ENCODE measurements at places on chromosomes 16 and 17.

DNA sequence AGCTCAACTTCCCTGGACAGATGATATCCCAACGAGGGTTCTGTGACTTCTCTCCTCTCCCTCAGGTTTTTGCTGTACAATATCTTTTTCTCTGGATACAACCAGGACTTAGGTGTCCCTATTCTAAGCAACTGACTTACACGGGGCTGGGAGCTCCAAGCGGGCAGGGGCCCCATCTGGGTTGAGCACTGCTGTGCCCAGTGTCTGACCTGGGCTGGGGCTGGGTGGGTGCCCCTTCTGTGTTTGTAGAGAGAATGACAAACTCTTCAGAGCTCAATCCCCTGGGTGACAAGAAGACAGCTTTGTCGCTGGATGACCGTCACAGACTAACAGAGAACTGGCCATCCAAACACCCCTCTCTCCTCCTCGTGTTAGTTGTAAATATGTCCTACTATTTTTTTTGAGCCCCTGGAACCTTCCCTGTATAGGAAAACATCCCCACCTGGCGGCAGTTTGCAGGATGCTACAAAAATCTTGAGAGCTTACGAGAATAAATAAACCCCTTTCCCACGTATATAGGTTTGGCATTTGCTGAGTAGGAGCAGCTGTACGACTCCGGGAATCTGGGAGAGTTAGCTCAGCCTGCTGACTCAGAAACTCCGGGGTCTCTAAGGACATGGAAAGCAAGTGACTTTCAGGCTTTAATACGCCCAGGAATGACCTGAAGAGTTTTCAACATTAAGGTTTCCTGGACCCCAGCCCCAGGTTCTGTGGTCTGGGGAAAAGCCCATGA lies 23.7 kb upstream of the RCVRN start:
- no peak for DNase-seq

DNA sequence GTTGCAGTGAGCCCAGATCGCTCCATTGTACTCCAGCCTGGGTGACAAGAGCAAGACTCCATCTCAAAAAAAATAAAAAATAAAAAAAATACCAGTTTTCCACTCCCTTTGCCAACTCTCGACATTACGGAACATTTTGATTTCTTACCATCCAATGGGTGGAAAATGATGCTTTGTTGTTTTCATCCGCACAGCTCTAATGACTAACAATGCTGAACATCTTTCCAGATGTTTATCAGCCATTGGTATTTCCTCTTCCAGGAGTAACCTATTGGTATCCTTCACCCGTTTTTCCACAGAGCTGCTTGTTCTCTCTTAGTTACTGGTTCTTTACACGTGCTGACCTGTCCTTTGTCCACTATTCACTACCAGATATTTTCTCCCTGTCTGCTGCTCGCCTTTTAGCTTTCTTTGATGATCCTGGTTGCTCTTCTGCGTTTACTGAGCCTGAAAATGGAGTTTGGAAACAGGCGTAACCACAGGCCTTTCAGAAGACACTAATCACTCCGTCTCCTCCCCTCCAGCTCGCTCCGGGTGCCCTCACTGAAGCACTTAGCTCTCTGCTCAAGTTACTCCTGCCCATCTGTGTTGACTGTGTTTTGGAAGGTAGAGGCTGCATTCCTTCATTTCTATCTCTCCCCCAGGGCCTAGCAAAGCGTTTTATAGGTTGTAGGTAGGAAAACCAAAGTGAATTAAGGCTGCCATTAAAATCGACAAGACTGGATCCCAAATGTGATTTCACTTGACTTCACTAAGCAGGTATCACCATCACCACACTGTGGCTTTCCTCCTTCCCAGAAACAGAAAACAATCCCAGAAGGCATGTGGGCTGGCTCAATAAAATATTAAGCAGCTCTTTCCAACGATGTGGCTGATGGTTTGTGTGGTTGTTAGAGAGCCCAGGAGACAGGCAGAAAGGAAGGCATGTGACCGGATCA lies 8.9 kb downstream of the SHPK start:
- no peak for DNase-seq

DNA sequence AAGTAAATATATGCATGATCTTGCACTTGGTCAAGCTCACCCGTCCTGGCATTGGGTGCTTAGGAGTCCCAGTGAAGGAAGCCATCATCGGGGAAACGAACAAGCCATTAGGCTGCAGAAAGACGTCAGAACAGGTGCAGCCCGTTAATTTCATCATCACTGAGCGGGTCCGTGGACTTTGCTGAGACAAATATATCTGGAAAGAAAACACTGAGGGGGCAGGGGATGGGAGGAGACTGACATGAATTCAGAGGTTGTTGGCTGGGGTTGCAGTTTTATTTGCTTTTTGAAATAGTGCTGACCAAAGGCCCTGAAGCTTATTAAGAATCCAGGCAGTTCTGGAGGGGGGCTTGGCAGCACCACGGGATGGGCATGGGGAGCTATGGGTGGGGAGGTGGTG lies 207.2 kb downstream of the ENGASE start:
- DNase-seq = no peak

GRCh38 chr17:7932483-7932891 lies 481 bp downstream of the CNTROB start:
- DNase-seq = peak; percentile 12

GRCh38 chr17:54948380-54948779 lies 20.1 kb downstream of the COX11 start:
- DNase-seq = no peak

- no peak for DNase-seq
Observed at GRCh38 chr17:80212109-80212508, 8.0 kb downstream of the SGSH start.

- peak; percentile 83 for DNase-seq
Observed at GRCh38 chr16:30186782-30187555, 3.6 kb downstream of the CORO1A start.

- DNase-seq = no peak
Observed at GRCh38 chr16:87093804-87094555, 223.2 kb downstream of the C16orf95 start.

DNA sequence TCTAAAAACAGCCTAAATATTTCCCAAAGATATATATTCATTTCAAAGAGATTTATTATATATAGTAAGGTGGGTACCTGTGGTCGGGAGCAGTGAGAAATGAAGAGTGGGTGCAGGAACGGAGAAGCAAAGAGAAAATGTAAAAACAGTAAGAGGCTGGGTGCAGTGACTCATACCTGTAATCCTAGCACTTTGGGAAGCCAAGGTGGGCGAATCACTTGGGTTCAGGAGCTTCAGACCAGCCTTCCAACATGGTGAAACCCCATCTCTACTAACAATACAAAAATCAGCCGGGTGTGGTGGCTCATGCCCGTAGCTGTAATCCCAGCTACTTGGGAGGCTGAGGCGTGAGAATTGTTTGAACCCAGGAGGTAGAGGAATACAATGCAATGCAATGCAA lies 257.1 kb downstream of the BCAS3 start:
- no peak for DNase-seq

GRCh38 chr17:67059372-67059771 lies 15.0 kb downstream of the CACNG1 start:
- no peak for DNase-seq

DNA sequence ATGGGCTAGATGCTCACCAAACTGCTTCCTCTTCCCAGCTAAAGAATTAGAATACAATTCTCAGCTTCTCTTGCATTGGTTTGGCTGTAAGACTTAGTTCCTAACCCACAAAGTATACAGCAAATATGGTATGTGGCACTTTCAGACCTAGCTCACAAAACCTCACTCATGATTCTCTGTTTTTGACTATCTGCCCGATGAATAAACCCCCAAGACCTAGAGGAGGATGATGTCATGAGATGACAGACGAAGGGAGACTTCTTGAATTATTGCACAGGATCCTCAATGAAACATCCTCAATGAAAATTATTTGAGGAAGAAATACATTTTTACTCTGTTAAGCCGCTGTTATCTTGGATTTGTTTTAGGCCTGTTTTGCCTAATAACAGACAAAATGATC lies 14.3 kb downstream of the CNOT1 start:
- DNase-seq = no peak

DNA sequence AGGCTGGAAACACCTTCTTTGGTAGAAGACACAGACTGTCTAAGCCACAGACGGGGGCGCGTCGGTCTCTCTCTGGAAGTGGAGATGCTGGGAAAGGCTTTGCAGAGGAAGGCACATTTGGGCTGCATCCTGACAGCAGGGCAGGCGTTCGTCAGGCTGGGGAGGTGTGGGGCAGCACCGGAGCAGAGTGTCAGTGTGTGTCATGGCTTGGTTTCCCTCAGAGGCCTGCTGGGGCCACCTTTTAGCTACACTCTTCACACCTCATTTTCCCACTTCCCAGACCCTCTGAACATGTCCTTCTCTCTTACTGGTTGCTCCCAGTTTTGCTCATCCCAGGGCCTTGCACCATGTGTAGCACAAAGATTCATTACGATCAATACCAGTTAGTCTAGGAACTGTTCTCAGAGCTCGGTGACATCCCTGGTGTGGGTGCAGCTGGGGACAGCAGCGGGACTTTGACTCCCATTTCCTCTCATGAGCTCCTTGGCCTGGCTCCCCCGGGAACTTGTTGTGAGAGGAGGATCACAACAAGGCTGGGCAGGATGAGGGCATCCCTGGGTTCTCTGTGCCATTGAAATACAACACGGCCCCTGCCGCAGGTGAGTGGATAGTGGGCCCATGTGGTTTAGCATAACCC lies 33.1 kb downstream of the SMARCE1 start:
- DNase-seq = no peak

GRCh38 chr17:68512960-68513474 lies 787 bp downstream of the PRKAR1A start:
- DNase-seq = no peak

- DNase-seq = no peak
Observed at GRCh38 chr16:18018376-18018775, 318.2 kb downstream of the NPIPA8 start.

- no peak for DNase-seq
Observed at GRCh38 chr16:526181-527014, 1.1 kb upstream of the CAPN15 start.

GRCh38 chr16:57525761-57526160 lies 10.6 kb downstream of the CCDC102A start:
- no peak for DNase-seq

- no peak for DNase-seq
Observed at GRCh38 chr17:73064084-73064938, 28.2 kb downstream of the SLC39A11 start.

DNA sequence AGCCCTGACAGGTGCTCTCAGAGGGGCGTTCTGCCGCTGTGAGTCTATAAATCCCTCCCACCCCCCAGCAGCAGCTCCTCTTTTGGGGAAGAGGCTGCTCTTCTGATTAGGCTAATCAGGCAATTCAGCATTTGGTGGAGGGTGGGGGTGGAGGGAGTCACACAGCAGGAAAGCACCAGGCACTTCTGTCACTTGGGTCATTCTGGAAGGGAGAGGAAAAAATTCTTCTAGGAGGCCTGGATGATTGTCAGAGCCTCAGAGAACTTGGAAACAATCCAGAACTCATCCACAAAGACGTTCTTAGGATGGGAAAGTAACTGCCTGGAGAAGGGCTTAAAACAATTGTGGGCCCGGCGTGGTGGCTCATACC lies 7.3 kb upstream of the SSTR2 start:
- no peak for DNase-seq

GRCh38 chr17:29549177-29549923 lies 17.5 kb downstream of the ABHD15 start:
- no peak for DNase-seq

DNA sequence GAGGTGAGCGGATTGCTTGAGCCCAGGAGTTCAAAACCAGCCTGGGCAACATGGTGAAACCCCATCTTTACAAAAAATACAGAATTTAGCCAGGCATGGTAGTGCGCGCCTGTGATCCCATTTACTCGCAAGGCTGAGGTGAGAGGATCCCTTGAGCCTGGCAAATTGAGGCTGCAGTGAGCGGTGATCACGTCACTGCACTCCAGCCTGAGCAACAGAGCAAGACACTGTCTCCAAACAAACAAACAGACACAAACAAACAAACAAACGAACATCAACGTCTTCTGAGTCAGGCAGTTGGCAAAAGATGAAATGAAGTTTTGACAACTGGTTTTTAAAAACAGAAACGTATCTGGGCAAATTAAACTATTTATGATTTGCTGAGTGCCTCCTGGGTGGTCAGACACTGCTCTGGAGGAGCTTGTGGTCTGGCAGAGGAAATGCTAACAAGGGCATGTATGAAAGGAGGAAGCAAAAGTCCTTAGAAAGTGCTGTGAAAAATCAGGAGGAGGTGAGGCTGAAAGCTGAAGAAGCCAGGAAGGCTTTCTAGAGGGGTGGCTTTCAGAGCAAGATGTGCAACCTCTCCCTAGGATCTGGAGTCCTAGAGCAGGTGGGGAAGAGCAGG lies 10.2 kb upstream of the KRT20 start:
- no peak for DNase-seq

- no peak for DNase-seq
Observed at GRCh38 chr16:30813821-30814189, 26.8 kb upstream of the ZNF629 start.

DNA sequence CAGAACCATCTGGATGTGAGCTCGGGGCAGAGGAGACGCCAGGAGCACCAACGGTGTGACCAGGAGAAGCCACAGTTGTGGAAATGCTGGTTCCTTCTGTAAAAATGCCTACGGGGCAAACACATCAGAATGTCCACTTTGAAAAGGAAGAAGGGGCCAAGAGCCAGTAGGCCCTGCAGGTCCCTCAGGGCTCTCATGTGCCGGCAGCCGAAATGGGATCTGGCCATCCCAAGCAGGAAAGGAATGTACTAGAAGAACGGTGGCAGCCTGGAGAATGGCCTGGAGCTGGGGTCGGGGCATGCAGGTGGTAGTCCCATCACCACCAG lies 162.1 kb upstream of the PLCG2 start:
- no peak for DNase-seq

DNA sequence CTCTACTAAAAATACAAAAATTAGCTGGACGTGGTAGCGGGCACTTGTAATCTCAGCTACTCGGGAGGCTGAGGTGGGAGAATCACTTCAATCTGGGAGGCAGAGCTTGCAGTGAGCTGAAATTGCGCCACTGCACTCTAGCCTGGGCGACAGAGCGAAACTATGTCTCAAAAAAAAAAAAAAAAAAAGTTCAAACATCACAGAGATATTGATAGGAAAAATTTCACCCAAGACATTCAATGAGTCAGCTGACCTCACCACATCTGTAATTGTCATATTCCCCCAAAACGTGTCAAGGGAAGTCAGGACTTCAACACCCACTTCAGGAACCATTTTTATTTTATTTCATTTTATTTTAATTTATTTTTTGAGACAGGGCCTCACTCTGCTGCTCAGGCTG lies 8.0 kb upstream of the PRSS27 start:
- no peak for DNase-seq

GRCh38 chr16:88868974-88869672 lies 2.7 kb upstream of the PABPN1L start:
- no peak for DNase-seq
